Activated T-cell treated with anti-CD3 and anti-CD28 coated beads, Interleukin-2, amount 50 U/mL, for 24 hours (primary cell): ENCODE measurements at places on chromosomes 4 and X.

DNA sequence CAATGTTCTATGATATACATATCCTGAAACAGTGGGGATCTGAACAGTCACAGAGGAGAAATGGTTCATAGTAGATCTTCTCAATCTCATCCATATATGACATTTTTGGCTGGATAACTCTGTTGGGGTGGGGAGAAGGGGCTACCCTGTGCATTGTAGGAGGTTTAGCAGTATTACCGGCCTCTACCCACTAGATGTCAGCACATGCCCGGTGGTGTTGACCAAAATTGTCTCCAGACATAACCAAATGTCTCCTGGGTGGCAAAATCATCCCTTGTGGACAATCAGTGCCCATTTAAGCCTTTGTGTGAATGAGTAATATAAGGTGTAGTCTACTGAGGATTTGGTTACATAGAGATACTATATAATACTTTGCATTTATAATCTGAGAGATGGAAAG lies 89.9 kb downstream of the PLS3 start:
- DNase-seq, result peak; percentile 32

DNA sequence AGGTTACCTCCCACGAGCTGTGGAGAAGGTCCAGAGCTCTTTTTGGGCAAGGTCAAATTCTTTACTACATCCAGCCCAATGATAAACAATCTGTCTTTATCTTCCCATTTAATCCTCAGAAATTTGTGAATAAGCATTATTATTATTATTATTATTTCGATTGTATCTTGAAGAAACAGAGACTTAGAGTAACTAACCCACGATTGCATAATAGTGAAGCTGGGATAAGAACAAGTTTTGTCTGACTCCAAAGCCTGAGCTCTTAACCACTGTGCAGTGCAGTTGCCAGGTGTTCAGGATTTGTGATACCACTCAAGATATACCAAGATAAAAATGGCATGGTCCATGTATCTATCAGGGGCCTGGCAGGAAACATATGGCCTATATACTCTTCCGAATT lies 166.5 kb upstream of the LDB2 start:
- no peak for DNase-seq

DNA sequence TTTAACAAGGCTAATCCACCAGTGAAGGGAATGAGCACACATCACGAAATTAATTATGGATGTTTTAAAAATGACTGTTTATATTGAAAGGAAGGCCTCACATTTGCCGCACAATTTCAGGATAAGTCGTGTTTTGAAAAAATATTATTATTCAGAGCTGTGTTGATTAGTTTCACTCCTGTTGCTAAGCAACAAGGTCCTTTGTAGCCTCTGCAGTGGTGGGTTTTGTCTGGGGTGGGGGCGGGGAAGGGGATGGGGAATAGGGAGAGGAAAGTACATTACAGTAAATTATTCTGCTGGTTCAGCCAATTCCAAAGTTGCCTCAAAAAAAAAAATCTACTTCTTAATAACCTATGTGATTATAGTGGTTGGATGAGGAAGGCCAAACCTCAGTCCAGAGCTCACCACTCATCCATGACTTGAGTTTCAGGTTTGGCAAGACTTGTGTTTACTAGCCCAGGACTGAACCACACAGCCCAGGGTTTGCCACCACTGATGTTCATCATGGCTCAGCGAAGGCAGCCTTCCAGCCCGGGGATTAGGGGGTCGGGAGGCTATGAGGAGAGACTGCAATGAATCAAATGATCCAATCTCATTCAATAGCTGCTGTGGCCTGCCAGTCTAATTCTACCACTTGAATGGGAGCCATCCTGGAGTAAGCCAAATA lies 162.5 kb upstream of the ATP6AP2 start:
- DNase-seq, result no peak

GRCh38 chr4:183342541-183343533 lies 20.6 kb upstream of the CLDN24 start:
- no peak for DNase-seq

DNA sequence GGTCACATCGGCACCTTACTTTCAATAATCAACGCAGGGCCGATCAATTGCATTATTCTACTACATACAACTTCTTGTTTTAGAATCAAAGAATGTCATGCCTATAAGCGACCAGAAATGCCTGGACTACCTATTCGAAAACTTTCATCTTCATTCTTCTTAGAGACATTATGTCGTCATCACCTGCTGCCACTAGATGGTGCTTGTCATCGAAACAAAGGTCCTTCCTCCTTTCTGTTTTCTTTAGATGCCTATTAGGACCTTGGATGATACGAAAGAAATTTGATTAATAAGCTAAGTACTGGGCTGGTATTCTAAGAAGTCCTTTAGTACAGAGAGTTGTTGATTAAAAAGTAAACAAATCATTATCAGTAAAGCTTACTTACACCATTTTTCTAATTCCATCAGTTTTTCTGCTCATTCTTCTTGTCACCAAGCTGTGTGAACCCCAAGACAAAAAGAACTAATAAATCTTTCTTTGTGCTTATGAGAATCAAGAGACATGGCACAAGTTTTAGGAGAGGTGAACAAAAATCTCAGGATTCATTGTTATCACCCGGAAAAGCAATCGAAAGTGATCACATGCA lies 154.5 kb upstream of the SLC4A4 start:
- no peak for DNase-seq

- DNase-seq, result no peak
Measured at GRCh38 chr4:93029769-93030168, 726.0 kb downstream of the GRID2 start.
